Pancreas (tissue), 10 donors: ENCODE measurements at places on chromosomes 1 and 21. TPM values are rescaled to one million over a fixed set of nuclear protein-coding genes. Genes with fewer than 3 reads are reported as not detected.

Gene ALG14
- total RNA-seq, result 5.6 TPM

- peak; percentile 62 for DNase-seq
Observed at GRCh38 chr21:34745557-34746255, 76.9 kb downstream of the CLIC6 start.

- no peak for DNase-seq
Observed at GRCh38 chr1:233815865-233816264, 88.6 kb upstream of the SLC35F3 start.

Gene RUNX3
- total RNA-seq, result 1.3 TPM

GRCh38 chr21:46402421-46402820, 56.3 kb upstream of the DIP2A start:
- no peak for DNase-seq
